SK-MEL-5 (cell line): ENCODE measurements at places on chromosomes 7 and 10. TPM values are rescaled to one million over a fixed set of nuclear protein-coding genes. Genes with fewer than 3 reads are reported as not detected.
A peak's percentile ranks its signal among the peaks of the same experiment; 100 is the strongest.

DNA sequence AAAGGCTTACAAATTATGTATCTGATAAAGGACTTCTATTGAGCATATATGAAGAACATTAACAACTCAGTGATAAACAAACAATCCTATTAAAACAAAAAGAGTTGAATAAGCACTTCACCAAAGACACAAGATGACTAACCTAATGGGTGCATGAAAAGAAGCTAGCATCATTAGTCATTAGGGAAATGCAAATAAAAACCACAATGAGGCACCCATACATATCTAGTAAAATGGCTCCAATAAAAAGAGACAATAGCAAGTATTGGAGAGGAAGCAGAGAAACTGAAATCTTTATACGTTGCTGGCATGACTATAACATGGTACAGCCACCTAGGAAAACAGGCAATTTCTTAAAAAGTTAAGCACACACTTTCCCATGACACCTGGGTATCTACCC, 77.6 kb upstream of the ZMIZ1 start:
- no peak for DNase-seq

GRCh38 chr10:68043030-68043429, 32.1 kb downstream of the HERC4 start:
- no peak for DNase-seq

- DNase-seq: peak; percentile 88
Observed at GRCh38 chr10:51918884-51919325, 219.5 kb upstream of the CSTF2T start.

The GJD4 gene
- 0.08 TPM in 1 of 2 replicates, not detected in the other for total RNA-seq

The NEUROG3 gene
- total RNA-seq: not detected in 2 replicates
